ENCODE measurements at places on chromosomes 7 and 10. TPM values are rescaled to one million over a fixed set of nuclear protein-coding genes. Genes with fewer than 3 reads are reported as not detected.

The OPN4 gene
- not detected for total RNA-seq

The CUX1 gene
- total RNA-seq: 65.9 TPM

The PSMA2 gene
- total RNA-seq: 243 TPM

The GPR146 gene
- 1.8 TPM for total RNA-seq

The BHLHA15 gene
- 2.7 TPM for total RNA-seq

The GNGT1 gene
- 0.26 TPM for total RNA-seq

The AS3MT gene
- 10.4 TPM for total RNA-seq

The ITGA8 gene
- not detected for total RNA-seq

The TDRD1 gene
- 0.92 TPM for total RNA-seq

The AKR1C1 gene
- 2.3 TPM for total RNA-seq

The HOXA5 gene
- not detected for total RNA-seq

The PDK4 gene
- 0.23 TPM for total RNA-seq

The FAM221A gene
- 21.5 TPM for total RNA-seq

The SEC24C gene
- total RNA-seq: 63.2 TPM

The RAMP3 gene
- total RNA-seq: 0.88 TPM

The BICC1 gene
- total RNA-seq: 1.0 TPM

The SEMA3E gene
- 1.9 TPM for total RNA-seq

The KCP gene
- 1.8 TPM for total RNA-seq

The LBX1 gene
- total RNA-seq: not detected

The MAT1A gene
- total RNA-seq: 2.9 TPM

The TRIM50 gene
- total RNA-seq: not detected

The SLC39A12 gene
- total RNA-seq: not detected

The GARIN1A gene
- 0.29 TPM for total RNA-seq

The INPP5F gene
- total RNA-seq: 97.9 TPM

The KCNK18 gene
- total RNA-seq: not detected

The PGAM2 gene
- 1.4 TPM for total RNA-seq

The FOXP2 gene
- 0.43 TPM for total RNA-seq

The HABP2 gene
- not detected for total RNA-seq

The AKR1C8 gene
- total RNA-seq: not detected

The WIPF3 gene
- 12.1 TPM for total RNA-seq

The PRSS58 gene
- total RNA-seq: not detected

The SND1 gene
- total RNA-seq: 290 TPM

The DRGX gene
- total RNA-seq: not detected

The MPP7 gene
- total RNA-seq: 9.8 TPM

The HIP1 gene
- total RNA-seq: 108 TPM

Data from H1 (cell line).